SW480 (cell line): ENCODE measurements at places on chromosomes 6 and 20.

DNA sequence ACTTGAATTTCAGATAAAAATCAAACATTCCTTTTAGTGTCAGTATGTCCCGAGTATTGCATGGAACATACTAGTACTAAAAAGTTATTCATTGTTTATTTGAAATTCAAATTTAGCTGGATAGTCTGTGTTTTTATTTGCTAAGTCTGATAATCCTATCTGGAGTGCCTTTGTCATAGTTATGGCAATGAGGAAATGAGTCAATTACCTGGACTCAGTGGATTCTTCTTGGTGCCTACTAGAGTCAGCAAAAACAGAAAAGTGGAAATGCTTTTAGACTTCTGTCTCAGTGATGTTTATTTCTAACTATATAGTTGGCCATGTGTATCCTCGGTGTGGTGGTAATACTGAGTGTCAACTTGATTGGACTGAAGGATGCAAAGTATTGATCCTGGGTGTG lies 121.3 kb upstream of the EEF1E1 start:
- no peak for DNase-seq

- DNase-seq, result peak; percentile 99
Observed at GRCh38 chr20:51687108-51687507, 81.1 kb downstream of the ATP9A start.

- DNase-seq, result no peak
Observed at GRCh38 chr6:15296735-15297134, 50.9 kb downstream of the JARID2 start.

DNA sequence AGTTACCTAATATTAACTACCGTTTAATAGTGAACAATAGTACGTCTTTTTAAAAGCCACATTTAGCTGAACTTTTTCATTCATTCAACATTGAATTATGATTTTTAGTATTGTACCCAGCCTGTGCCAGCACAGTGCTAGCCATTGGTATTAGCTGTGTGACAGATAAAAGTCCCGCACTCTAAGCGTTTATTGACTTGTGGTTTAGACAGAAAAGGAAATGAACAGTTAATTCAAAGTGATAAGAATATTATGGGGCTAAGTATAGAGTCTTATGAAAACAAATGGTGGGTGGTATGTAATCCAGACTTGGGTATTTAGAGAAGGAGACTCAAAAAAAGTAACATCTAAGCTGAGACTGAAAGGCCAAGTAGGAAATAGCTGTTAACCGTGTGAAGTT lies 202.3 kb downstream of the RPS12 start:
- DNase-seq, result no peak

- DNase-seq, result no peak
Observed at GRCh38 chr6:126181173-126181741, 158.7 kb upstream of the CENPW start.

GRCh38 chr20:23684261-23684660 lies 4.6 kb downstream of the CST4 start:
- DNase-seq, result no peak

- DNase-seq, result no peak
Observed at GRCh38 chr6:108186226-108186625, 20.4 kb downstream of the NR2E1 start.

- no peak for DNase-seq
Observed at GRCh38 chr6:89410788-89411144, 1.3 kb downstream of the RRAGD start.

GRCh38 chr6:48713612-48714011 lies 602.6 kb upstream of the PTCHD4 start:
- no peak for DNase-seq

- DNase-seq, result peak; percentile 77
Observed at GRCh38 chr6:1313767-1314503, 2.0 kb downstream of the FOXQ1 start.

DNA sequence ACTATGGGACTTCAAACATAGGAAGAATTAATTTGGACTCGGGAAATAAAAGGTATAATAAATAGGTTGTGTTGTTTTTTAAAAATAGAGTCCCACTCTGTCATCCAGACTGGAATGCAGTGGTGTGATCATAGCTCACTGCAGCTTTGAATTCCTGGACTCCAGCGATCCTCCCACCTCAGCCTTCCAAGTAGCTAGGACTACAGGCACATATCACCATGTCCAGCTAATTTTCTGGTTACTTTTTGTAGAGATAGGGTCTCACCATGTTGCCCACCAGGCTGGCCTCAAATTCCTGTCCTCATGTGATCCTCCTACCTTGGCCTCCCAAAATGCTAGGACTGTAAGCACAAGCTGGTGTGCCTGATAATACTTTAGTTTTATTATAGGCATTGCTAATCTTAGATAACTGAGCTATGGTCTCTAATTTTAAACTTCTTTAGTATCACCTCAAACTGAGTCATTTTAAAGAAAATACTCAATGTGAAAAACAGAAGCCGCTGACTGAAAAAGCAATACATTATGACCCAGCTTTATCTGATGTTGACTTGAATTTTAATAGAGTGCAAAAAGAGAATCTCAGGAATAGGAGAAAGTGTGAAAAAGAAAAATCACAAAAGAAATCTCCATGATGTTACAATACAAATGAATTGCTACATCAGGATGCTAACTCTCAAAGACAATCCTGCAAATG lies 251.0 kb downstream of the RNGTT start:
- DNase-seq, result no peak

GRCh38 chr6:124870611-124871459 lies 91.4 kb upstream of the RNF217 start:
- DNase-seq, result peak; percentile 31

- DNase-seq, result no peak
Observed at GRCh38 chr20:2162125-2162822, 60.6 kb downstream of the STK35 start.

DNA sequence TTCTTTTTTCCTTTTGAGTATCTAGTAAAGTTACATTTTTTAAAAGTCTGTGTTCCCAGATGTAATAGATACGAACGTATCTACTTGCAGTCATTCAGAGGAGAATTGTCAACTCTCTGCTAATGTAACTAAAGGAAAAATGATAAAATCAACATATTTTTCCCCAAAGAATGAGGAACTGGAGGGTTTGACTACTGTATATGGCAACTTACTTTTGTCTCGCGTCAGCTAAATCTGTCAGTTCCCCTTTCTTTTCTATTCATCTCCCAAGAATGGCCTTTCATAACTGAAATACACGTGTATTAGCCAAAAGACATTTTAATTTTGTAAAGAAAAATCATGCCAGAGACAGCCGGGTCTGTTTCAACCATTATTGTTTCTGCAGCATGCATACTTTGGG lies 5.4 kb downstream of the EYA2 start:
- no peak for DNase-seq

DNA sequence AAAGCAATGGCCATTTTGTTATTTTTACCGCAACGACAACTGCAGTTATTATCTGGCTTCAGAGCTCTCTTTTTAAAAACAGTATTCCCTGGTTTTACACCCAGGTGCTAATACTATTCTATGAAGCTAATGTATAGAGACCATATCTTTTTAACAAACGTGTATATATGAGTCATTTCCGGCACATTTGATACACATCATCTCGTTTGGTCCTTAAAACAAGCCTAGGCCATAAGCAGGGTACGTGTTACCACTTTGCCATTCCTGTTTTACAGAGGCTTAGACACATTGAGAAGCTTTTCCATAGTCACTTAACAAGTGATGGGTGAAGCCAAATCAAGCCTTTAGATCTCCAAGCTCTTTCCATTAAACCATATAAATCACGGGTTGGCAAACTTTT lies 5.5 kb downstream of the TRAF3IP2 start:
- no peak for DNase-seq

DNA sequence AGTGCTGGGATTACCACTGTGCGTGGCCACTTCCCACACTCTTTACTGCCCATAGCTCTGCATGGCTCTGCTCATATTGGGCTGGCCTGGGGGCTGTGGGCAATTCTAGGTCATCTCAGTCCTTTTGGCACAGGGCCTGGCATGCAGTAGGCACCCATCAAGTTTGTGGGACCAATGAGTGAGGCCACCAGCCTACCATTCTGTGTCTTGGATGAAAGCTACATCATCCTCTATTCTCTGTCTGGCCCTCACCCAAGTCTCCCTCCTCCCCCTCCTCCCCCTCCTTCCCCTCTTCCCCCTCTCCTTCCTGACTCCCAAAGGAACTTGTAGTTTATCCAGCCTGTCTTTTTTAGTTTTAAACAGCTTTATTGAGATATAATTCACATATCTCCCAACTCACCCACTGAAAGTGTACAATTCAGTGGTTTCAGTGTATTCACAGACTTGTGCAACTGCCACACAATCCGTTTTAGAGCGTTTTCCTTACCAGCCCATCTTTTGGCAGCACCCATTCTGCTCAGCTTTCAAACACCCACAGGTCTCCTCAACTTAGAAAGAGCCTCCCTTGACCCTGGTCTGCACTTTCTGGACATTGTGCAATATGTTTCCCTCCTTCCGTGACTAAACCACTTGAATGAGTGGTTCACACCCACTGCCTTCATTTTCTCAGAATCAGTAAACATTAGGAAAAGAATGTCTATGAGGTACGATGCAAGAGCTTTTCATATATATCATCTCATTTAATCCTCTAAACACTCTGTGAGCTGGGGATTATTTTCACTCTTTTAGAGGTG lies 21.5 kb upstream of the MRPS18A start:
- no peak for DNase-seq

DNA sequence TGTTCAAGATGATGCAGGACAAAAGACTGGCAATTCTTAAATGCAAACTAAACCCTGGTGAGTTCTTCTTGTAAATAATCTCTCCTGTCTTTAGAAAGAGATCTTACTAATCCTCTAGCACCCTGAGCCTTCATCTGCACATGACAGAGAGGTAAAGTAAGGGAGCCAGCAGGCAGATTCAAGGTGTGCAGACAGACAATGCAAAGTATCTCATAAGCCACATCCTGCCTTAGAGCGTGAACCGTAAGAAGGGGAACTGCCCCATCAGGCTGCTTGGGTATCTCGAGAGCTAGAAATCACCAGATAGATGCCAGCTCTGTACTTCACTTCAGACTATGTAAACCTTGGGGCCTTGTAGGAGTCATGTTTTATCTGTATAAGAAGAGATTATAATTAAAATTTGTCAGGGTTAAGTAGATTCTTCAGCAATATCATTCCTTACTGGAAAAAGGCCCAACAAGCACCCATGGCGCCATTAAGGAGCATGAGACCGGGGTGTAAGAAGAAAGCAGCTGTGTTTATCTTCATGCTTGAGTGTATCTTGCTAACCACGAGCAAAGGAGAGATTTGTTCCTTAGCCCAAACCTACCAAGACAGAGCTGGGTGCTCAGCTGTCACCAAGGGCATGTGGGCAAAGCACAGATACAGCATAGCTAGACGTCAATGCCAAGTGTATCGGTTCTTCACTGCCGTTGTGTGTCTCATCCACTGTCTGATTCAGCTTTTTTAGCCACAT lies 24.4 kb downstream of the CNR1 start:
- DNase-seq, result no peak

GRCh38 chr6:113994934-113995342 lies 24.0 kb upstream of the HDAC2 start:
- peak; percentile 86 for DNase-seq

DNA sequence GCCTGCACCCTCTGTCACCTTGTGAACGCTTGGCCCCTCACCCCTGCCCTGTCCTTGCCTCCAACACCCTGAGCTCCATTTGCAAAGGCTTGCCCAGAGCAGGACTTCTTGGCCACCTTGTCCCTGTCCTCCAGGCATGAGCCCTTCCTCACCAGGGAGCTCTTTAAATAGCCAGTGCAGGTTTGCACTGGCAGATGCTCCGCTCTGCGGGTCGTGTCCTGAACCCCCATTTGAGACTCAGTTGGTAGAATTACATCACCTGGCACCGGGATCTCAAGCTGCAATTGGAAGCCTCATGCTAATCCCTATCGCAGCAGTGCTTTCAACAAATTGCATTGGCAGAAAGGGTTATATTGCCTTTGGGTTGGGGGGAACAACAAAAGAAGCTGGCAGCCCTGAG lies 85.9 kb downstream of the TRMT6 start:
- DNase-seq, result no peak

DNA sequence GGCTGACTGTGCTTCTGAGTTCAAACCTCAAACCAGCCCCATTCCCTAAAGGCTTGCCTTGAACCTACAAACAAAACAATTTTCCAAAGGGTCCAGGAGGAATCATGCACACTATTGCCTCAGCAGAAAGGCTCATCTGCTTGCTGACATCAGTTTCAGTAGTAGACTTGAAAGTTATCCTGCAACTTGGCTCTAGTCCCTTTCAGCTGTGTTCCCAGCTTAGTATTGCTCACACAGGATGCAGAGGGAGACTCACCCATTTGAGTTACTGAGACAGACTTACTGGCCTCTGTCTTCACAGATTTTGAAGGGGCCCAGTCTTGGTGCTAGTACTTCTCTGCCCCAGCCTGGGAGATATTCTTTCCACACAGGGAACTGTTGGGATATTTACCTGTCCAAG lies 38.5 kb upstream of the TFB1M start:
- DNase-seq, result no peak

DNA sequence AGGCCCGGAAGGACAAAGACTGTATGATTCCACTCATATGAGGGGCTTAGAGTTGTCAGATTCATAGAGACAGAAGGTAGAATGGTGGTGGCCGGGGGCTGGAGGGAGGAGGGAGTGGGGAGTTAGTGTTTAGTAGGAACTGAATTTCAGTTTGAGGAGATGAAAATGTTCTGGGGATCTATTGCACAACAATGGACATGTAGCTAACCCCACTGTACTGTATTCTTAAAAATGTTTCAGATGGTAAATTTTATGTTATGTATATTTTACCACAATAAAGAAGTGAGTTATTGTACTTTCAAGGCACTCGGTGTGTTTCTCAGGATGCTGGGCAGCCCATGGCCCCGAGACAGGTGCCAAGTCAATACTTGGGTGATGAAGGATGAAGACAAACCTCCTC lies 25.4 kb downstream of the MAS1 start:
- DNase-seq, result no peak

GRCh38 chr6:133404151-133404550 lies 163.0 kb downstream of the EYA4 start:
- no peak for DNase-seq

DNA sequence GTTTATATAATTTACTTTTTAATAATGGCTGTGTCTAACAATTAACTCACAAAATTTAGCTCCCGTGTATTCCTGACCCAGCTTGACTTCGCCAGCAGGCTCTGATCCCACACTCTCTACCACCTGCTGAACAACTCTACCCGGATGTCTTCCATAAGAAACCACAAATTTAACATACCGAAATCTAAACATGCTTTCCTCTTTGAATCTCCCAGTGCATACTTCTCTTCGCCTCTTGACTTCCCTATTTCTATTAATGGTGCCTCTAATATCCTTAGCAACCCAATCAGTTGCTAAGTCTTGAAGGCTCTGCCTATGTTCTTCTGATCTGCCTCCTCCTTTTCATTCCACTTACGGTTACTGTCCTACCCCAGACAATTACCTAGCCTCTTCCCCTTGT lies 4.6 kb upstream of the MYB start:
- DNase-seq, result no peak

- DNase-seq, result peak; percentile 45
Observed at GRCh38 chr20:58981628-58982364, 740 bp downstream of the NELFCD start.

GRCh38 chr6:159858259-159858658 lies 32.5 kb upstream of the MAS1 start:
- no peak for DNase-seq

GRCh38 chr6:30167101-30167500 lies 3.8 kb downstream of the TRIM15 start:
- DNase-seq, result no peak

- DNase-seq, result no peak
Observed at GRCh38 chr6:63793465-63794137, 158.0 kb downstream of the PHF3 start.
